MV-4-11 (cell line): ENCODE measurements at places on chromosomes 16 and 17.
A peak's percentile ranks its signal among the peaks of the same experiment; 100 is the strongest.

DNA sequence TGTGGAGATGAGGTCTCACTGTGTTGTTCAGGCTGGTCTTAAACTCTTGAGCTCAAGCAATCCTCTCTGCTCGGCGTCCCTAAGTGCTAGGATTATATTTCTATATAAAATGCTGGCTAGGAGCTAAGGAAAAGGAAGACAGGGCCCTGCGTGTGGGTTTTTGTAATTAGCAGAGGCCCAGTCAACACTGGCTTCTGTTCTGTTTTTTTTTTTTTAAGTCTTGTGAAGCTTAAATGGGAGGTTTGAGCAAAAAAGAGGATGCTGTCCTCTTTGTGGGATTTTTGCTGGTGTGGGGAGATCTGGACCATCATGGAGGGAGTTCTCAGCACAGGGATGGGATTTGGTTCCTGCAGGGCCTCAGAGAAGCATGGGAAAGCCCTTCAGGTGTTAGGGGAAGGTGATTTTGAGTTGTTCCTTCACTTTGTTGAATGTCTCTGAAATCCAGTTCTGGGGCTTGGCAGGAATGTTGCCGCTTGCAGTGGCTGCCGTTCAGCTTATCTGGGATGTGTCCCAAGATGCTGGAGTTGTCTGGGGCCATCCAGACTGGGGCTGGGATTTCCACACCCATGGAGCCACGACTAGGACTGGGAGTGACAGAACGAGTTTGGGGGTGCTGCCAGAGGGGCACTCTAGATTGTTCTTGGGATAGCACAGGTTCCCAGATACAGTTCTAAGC lies 4.2 kb downstream of the PYCARD start:
- DNase-seq = peak; percentile 56

DNA sequence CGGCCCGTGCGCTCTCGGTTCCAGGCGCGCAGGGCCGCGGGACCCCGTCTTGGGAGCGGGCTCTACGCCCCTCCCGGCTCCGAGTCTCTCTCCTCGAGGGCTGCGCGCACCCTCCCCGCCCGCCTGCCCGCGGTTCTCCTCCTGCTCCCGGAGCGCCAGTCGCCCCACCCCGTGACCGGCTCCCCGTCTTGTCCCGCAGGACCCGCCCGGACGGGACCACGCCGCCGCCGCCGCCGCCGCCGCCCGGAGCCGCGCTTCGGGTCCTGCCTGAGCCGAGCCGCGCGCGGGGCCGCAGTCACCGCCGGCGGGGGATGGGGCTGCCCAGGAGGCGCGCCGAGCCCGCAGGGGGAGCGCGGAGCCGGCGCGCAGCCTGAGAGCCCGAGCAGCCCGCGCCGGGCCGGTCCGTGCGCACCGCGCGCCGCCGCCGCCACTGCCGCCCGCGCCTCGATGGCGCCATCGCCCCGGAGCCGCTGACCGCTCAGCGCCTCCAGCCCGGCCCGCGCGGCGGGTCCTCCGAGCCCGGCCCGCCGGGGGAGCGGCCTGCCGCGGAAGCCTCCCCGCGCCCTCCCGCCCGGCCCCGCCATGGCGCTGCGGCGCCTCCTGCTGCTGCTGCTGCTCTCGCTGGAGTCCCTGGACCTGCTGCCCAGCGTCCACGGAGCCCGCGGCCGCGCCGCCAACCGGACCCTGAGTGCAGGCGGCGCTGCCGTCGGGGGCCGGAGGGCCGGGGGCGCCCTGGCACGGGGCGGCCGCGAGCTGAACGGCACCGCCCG lies at the start of gene SHISA6:
SHISA6 (plus strand) TSS at position 373 of the 770 bp plus-strand sequence.
- DNase-seq = no peak

DNA sequence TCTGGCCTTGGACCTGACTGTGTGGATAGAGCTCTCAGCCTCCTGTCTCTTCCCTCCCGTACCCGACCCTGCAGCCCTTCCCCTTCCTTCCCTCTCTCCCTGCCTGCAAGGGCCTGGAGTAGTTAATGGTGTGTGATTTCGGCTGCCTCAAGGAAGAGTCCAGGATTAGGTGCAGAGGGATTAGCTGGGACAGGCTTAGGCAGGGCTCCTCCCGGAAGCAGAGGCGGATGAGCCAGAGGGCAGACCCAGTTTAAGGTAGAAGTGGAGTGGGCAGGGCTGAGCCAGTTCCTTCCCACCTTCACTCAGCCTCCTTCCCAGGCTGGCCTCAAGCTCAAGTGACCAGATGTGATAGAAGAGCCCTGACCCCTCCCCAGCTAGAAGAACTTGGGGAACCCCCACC lies 16.8 kb downstream of the GUCY2D start:
- DNase-seq = no peak

DNA sequence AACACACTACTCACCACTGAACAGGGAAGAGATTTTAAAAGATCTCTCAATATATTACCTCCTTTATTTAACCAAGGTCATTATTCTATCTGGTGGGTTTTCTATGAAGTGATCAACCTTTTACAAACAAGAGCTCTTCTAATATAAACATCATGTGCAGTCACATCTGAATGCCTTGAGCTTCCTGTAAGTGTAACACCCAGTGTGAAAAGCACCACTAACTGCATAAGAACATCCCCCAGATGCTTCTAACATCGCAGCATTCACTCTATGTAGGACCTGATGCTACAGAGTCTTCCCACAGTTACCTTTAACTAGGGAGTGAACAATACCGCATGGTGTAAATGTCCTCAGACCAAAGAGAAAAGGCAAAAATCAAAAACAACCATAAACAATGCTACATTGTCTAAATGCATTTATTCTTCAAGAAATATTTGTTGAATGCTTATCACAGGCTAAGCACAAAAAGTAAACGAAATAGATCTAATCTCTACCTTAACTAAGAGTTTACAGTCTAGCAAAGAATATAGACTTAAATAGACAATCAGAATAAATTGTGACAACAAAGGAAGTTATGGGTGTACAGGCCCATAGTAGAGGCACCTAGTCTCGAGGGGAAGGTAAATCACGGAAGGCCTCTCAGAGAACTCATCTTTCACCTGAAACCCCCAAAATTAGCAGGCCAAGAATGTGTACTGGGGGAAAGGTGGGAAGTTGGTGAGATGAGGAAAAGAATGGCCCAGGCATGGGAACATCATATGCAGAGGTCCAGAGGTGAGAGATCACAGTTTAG lies 16.2 kb downstream of the SKAP1 start:
- no peak for DNase-seq

DNA sequence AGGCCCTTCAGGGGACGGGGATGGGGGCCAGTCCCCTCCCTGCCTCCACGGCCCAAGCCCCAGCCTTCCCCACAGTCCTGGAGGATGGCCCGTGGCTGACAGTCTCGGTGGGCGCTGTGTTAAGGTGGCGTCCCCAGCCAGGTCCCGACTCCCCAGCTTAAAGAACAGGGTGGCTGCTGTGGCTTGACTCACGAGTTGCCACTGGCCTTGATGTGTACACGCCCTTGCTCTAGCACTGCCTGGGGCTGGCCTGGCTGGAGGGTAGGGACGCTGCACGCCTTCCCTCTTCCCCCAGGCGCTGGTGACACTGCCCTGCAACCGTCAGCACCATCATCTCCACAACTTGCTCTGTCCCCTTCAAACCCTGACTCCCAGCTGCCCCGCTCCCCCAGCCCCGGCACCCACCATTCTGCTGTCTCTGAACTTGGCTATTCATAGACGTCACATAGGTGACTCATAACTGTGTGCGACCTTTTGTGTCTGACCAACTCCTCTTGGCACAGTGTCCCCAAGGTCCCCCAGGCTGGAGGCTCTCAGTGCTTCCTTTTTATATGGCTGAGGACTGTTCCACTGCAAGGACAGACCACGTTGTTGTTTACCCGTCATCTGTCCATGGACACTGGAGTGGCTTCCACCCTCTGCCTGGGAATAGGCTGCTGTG lies 6.3 kb downstream of the GNPTG start:
- DNase-seq = no peak

GRCh38 chr17:74386386-74386785 lies 19.1 kb downstream of the GPR142 start:
- peak; percentile 33 for DNase-seq

DNA sequence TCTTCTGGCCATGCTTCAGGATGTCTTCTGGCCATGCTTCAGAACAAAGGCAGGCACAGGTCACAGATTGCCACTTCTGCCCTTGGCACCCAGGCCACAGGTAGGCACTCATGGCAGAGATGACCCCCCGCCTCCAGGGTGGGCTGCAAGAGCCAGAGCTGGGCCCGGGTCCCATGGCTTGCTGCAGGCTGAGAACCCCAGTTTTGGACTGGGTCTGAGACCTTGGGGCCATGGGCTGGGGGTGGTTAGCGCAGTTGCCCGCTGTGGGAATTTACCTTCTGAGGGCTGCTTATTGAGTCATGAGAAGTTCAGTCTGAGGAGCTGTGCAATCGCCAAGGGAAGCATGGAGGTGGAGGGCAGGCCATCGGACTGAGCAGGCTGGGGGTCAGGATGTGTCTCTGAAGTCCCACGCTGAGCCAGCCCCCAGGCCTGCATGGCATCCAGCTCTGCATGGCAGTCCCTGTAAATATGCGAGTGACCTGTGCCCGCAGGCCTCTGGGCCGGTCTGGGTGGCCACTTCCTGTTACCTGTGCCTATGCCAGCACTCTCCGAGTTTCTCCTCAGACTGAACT lies 1.7 kb downstream of the ANKRD13B start:
- no peak for DNase-seq

DNA sequence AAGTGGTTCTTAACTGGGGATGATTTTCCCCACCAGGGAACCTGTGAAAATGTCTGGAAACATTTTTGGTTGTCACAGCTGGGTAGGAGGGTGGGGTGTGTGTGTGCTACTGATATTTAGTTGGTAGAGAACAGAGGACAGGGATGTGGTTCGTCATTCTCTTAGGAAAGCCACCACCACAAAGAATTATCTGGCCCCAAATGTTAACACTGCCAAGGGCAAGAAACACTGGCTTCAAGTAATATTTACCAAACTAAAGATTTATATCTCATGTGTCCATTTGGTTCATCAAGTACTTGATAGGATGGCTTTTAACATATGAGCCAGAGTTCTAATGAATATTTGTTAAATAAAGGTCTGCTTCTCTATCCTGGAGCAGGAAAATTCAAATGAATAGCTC lies 19.5 kb downstream of the MPHOSPH6 start:
- DNase-seq = no peak

DNA sequence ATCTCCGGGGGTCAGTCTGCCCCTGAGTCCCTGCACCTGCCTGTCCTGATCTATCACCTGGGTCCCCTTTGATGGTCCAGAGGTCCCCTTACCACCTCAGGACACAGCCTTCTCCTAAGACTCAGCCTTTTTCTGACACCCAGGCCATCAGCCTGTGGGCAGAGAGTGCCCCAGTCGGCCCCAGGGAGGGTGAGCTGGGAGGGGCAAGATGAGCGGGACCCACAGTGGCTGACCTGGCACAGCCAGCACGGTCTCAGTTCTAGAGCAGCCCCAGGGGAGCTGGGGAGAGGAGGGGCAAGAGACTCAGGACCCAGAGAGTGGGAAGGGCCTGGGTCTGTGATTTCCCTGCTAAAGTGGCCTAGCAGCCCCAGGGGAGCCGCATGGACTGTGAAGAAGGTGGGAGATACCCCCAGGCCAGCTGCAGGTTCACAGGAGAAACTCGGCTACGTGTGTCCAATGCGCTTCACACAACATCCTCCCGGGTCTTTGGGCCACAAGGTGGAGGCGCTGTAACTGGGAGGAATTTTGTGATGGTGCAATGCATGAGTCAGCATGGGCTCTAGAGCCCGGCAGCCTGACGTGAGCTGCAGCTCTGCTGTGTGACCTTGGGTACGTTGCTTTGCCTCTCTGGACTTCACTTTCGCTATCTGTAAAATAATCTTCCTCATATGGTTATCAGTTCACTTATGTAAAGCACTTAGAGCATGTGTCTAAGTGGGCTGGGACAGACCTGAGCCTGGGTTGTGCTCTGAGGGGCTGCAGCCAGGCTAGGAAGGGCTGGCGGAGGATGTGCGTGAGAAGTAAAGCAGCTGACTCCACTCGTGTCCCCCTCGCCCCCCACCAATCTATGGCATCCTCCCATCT lies 67.2 kb upstream of the LHX1 start:
- DNase-seq = peak; percentile 25

GRCh38 chr17:13727441-13728171 lies 125.9 kb upstream of the HS3ST3A1 start:
- peak; percentile 88 for DNase-seq

GRCh38 chr16:50961952-50962351 lies 189.1 kb downstream of the SALL1 start:
- DNase-seq = no peak

GRCh38 chr16:22734368-22734767 lies 79.6 kb upstream of the HS3ST2 start:
- no peak for DNase-seq

DNA sequence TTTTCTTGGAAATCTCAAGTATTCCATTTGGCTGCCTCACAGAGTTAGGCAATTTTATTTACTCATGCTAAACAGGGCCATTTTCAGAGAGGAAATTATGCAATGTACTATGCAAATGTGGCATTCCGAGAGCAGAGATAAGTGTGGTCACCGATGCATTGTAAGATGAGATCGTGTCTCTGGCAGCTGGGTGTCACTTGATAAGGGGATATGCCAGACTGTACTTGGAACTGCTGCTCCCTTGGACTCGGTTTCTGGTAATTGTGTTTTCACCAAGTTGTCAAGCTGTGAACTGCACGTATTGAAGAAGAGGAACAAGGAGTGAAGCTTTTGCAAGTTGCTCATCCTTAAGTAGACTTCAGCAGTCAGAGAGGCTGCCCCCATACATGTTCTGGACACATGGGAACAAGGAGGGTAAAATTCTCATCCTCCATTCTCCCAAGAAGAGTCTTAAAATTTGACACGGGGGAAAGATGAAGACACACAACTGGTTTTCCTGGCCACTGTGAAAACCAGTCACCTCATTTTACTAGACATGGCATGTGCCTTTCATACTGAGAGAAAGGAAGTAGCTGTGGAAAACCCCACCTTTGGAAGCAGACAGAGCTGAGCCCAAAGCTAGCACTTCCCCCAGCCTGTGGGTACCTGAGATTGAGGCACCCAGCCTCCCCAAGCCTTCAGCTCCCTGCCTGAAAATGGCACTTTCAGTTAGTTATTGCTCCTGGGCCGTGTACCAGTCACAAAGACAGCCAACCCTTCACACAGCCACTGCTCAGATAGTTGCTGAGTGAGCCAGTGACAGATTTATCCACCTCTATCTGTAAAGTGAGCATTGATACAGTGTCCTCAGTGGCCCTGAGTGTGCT lies 150.7 kb downstream of the SOCS1 start:
- peak; percentile 98 for DNase-seq

GRCh38 chr17:73432624-73433190 lies 120.9 kb upstream of the CDC42EP4 start:
- no peak for DNase-seq

DNA sequence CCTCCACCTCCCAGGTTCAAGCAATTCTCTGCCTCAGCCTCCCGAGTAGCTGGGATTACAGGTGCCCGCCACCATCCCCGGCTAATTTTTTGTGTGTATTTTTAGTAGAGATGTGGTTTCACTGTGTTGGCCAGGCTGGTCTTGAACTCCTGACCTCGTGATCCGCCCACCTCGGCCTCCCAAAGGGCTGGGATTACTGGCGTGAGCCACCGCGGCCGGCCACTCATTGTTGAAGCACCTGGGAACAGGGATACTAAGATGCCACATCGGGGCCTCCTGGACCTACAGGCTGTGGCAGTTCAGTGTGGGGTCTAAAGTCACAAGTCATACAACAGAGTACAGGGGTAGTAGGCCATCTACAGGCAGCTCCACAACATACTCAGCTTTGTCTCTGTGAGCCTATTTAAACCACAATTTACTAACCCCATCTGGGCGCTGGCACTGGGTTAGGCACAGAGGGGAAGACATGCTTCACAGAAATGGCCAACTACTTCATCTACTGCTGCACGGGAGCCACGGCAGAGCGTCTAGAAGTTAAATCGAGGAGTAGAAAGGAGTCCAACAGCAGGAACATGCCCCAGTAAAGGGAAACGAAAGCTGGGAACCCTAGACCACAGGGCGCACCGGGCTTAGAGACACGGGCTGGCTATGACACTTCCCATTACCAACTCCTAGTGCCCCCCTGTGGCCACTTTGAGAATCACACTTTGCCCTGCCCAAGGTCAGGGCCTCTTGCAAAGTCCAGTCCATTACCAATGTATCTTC lies 4.3 kb downstream of the VAMP2 start:
- peak; percentile 96 for DNase-seq
